ENCODE measurements at places on chromosomes 7 and 10.

DNA sequence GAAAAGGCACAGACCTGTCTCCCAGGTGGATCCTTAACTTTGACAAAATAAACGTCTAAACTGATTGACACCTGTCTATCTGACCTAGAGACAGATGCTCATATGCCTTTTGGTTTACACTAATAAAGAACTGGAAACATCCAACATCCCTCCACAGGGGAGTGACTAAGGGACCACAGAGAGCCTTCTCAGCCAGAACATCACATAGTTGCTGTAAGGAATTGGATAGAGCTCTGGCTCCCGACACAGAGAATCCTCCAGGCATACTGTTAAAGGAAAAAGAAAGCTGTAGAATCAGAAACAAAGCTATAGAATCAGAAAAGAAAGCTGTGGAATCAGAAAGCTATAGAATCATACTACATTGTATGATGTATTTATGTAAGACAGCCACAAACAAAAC, 258.8 kb downstream of the STK31 start:
- no peak for DNase-seq

DNA sequence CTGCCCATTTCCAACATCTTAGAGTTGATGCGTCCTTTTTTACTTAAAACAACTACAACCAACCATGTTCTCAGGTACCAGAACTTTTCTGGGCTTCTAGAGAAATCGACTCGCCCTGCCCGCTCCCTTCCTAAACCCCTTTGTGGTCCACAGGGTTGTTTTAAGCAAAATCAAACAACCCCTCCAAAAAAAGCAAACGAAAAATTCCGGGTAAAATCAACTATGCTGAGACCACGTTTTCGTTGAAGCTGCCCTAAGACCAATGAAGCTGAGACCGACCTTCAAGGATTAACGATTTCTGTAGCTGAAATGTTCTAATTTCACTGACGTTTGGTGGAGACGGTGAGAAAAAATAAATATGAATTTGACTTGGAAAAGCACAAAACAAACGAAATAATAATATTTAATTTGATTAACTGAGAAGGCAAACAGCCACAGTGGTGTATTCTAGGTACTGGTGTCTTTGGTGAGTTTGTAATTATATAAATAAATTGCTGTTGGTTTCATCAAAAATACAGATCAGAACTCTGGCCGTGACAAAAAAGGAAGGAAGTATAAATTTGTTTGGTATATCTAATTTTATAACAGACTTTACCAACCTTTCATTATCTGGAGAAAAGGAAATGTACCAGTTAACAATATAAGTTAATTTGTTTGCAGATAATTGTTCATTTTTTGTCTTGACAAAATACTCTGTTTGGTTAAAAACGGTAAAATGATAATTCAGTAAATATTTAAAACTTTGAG, 4.7 kb upstream of the IGF2BP3 start:
- no peak for DNase-seq

DNA sequence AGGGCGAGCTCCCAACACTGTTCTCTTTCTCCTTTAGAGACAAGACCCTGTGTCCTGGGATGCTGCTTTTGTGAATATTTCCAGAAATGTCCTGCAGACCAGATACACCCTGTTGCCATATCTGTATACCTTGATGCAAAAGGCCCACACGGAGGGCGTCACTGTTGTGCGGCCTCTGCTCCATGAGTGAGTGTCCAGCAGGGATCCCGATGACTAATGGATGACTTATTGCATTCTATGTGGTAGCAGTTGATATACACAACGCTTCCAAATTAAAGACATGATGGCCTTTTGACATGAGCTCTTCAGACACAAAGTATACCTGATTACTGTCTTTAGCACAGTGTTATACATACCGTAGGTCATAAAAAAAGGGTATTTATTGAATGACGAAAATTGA, 45.0 kb upstream of the MGAM2 start:
- no peak for DNase-seq

DNA sequence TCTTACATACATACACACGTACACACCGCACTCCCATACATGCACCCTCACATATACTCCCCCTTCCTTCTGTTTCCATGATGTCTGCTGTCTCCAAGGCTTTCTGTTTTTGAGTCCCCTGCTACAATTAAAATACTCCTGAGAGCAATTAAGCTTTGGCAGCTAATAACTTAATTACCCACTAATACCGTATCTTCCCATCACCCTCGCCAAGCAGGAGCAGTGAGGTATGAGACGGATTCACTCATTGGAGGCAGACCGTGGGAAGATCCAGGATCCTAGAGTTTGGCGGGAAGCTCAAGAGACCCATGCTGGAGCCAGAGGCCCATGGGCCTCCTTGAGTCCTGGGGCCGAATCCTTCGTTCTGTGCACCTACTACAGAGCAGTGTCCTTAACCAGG, 1.7 kb upstream of the CALN1 start:
- no peak for DNase-seq

GRCh38 chr10:95384011-95384704, 93.4 kb upstream of the PDLIM1 start:
- DNase-seq, result no peak

DNA sequence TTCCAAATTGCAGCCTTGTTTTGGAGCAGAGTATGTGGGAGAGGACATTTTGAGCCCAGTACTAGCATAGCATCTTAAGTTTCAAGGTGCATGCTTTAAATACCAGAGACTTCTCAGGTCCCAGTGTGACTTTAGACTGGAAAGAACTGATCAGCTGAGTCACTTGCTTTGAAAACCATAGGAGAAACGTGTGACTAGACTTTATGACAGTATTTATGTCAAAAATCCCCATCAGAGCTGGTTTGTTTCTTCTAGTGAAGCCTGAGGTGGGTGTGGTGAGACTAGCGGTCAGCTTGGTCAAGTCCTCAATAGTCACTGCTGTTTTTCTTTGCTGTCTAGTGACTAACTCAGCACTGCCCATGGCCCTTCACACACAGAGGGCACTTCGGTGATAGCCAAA, 724.2 kb downstream of the GATA3 start:
- no peak for DNase-seq

- DNase-seq, result no peak
Measured at GRCh38 chr10:22978918-22979317, 51.1 kb downstream of the ARMC3 start.

- no peak for DNase-seq
Measured at GRCh38 chr10:11237571-11237970, 219.9 kb downstream of the CELF2 start.
